ENCODE measurements at places on chromosomes 3 and 15.

DNA sequence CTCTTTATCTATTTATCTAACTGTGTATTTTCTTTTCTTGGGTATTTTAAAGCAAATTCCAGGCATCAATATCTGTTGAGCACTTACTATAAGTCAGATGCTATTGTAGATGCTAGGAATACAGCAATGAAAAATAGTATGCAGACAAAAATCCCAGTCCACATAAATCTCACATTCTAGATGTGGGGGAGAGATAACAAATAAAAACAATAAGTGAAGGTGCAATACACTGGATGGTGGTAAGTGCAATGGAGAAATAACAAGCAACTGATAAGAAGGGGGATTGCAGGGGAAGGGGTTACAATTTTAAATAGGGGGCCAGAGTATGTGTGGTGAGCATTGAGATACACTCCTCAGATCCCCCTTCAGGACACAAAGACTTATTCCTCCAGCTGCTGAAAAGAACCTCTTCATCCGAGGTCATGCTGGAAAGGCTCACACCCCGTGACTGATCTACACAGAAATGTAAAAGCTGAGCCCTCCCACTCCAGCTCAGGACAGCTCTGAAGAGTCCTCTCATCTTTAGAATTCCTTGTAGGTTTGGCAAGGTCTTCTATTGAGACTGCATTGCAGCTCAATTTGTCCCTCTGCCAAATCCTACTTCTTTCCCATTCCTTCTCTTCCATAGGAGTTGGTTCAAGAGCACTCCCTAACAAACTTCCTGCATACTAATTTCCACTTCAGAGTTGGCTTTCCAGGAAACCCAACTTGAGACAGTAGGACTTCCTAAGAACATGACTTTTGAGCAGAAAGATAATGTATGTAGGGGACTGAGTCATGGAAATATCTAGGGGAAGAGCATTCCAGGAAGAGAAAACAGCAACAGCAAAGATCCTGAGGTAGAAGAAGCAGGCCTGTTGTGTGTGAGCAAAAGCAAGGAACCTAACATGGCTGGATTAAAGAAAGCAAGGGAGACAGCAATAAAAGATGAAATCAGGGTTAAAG is 8.1 kb upstream of the SCG3 start:
- no peak overlapping the region for H3K4me3 ChIP-seq
- no peaks in the 10 kb centered on the region for H3K27me3 ChIP-seq
- DNase-seq, result no peak
- no peaks in the 10 kb centered on the region for H3K4me1 ChIP-seq

GRCh38 chr3:70298385-70298784 is 14.1 kb downstream of the MDFIC2 start:
- no peak overlapping the region for H3K27ac ChIP-seq
- H3K36me3 ChIP-seq, result no peaks in the 10 kb centered on the region
- H3K4me3 ChIP-seq, result no peak overlapping the region
- DNase-seq, result no peak

DNA sequence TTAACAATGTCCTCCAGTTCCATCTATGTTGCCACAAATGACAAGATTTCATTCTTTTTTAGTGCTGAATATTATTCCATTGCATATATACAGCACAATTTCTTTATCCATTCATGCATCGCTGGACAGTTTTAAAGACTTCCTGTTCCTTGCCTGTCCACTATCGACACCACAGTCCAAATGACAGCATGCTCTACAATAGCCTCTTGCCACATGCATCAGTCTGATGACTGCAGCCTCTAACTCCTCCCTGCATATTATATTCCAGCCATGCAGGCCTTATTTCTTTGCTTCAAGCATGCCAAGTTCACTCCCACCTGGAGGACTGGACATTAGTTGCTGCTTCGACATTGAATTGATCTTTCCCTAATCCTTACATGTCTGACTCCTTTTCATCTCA is 306.2 kb downstream of the FOXP1 start:
- no peaks in the 10 kb centered on the region for H3K36me3 ChIP-seq
- no peak overlapping the region for H3K27ac ChIP-seq
- H3K4me3 ChIP-seq, result no peak overlapping the region
- H3K27me3 ChIP-seq, result no peaks in the 10 kb centered on the region

DNA sequence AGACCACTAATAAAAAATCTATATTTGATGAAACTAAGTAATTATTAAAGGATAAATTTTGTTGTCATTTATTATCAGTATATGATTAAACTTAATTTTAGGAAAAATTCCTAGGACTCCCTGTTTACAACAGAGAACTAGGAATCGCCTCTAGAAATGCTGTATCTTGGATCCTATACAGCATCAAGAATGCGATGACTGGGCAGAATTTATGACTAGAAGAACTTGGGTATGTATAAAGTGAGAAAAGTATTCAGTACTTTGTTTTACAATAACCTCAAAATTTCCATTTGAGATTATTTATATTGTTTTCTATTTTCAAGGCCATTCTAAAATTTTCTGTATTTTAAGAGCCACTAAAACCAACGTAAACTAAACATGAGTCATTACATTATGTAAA is 82.3 kb upstream of the AGTR1 start:
- no peak overlapping the region for H3K4me3 ChIP-seq
- no peaks in the 10 kb centered on the region for H3K27me3 ChIP-seq
- H3K27ac ChIP-seq, result no peak overlapping the region
- DNase-seq, result peak; percentile 40
- H3K4me1 ChIP-seq, result no peaks in the 10 kb centered on the region

GRCh38 chr3:166446986-166447385 is 609.8 kb upstream of the BCHE start:
- H3K27me3 ChIP-seq, result no peaks in the 10 kb centered on the region
- H3K27ac ChIP-seq, result no peak overlapping the region
- DNase-seq, result peak; percentile 68
- no peak overlapping the region for H3K4me3 ChIP-seq
- no peaks in the 10 kb centered on the region for H3K36me3 ChIP-seq
- H3K4me1 ChIP-seq, result no peaks in the 10 kb centered on the region

DNA sequence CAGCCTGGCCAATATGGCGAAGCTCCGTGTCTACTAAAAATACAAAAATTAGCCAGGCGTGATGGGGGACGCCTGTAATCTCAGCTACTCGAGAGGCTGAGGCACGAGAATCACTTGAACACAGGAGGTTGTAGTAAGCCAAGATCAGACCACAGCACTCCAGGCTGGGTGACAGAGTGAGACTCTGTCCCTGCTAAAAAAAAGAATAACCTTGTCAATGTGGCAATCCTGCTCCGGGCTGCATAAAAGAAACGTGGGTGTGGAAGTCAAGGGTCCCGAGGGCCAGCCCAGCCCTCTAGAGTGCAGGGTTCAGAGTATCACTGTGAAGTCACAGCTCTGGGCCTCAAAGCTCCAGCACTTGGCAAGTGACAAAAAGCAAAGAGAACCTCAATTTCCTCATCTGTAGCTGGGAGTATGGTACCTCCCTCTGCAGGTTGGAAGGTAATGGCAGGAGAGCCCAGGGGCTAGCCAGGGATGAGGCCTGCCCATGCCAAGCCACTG is 73.5 kb upstream of the IQSEC1 start:
- no peaks in the 10 kb centered on the region for H3K27me3 ChIP-seq
- H3K4me1 ChIP-seq, result no peaks in the 10 kb centered on the region
- H3K27ac ChIP-seq, result no peak overlapping the region
- H3K36me3 ChIP-seq, result no peaks in the 10 kb centered on the region

GRCh38 chr3:12478326-12478725 is 6.0 kb upstream of the TSEN2 start:
- no peaks in the 10 kb centered on the region for H3K27me3 ChIP-seq
- H3K4me1 ChIP-seq, result peaks cover 6% of the 10 kb centered on the region
- no peaks in the 10 kb centered on the region for H3K36me3 ChIP-seq
- no peak overlapping the region for H3K27ac ChIP-seq
- H3K4me3 ChIP-seq, result no peak overlapping the region

DNA sequence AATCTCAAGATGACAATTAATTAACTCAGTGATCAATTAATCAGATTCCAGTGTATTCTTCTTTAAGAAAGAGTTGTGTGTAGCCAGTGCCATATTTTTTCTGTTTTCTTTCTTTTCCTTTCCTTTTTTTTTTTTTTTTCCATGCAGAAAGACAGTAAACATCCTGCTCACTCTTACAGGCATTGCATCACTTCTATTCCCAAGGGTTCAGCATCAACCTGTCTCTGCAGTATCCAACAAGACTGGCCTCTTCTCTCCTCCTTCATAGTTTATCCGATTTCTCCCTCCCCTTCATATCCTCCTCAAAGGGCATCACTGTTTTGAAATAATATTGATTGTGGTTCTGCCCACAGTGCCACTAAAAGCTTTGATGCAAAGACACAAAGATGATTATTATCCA is 17.0 kb upstream of the SLC9A9 start:
- no peak overlapping the region for H3K27ac ChIP-seq
- H3K36me3 ChIP-seq, result no peaks in the 10 kb centered on the region
- no peak for DNase-seq
- no peaks in the 10 kb centered on the region for H3K4me1 ChIP-seq
- no peaks in the 10 kb centered on the region for H3K27me3 ChIP-seq

DNA sequence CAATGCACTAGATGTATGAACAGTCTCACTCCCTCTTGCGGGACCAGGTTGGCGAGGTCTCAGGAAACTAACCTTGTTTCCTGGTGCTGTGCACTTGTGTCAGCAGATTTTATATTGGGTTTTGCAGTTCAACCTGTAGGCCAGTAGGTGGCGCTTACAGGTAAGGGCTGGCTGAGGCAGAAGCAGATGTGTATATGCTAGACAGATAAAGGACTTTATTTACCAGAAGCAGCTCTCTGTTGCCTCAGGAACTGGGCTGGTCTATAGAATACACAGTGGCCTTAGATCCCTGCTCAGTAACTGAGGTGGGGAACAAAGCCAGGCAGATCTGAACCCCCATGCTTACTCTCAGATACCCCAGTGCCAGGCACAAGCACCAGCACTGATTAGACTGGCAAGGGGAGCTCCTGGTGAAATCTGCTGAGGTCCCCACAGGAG is 296.8 kb downstream of the DOCK3 start:
- no peak overlapping the region for H3K27ac ChIP-seq
- no peak overlapping the region for H3K4me3 ChIP-seq
- no peaks in the 10 kb centered on the region for H3K27me3 ChIP-seq
- no peaks in the 10 kb centered on the region for H3K4me1 ChIP-seq
- peak; percentile 22 for DNase-seq
- H3K36me3 ChIP-seq, result no peaks in the 10 kb centered on the region

DNA sequence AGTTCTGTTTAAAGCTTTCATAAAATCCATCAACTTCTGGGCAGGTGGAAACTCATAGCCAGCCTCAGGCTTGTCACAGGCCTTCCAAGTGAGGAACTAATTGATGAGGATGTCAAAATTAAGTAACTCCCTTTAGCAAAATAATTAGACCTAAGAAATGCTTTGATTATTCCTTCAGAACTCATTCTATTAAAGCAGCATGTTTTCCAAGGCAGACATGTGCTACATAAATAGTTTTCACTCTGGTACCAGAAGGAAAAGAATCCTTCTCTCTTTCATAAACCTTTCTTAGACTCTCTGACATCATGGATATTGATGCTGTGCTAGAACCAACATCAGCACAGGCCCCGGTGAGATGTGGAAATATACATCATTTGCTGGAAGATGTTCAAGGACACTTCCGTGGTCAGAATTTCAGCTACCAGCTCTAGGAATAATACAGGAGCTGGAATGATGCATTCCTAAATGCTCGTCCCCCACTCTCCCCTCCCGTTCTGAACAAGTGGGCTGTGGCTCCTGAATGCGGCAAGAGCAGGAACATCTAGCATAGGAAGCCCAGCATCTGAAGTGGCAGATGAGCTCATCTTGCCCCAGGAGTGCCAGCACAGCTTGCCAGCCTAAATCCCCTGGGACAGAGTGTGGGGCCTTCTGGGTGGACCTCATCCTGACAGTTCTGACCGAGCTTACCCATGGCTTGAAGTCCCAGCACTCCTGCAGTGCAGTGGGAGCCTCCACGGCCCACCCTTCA is 82.4 kb downstream of the WWTR1 start:
- DNase-seq, result peak; percentile 21
- peak overlapping the region; percentile 91 for H3K27ac ChIP-seq
- no peaks in the 10 kb centered on the region for H3K27me3 ChIP-seq

DNA sequence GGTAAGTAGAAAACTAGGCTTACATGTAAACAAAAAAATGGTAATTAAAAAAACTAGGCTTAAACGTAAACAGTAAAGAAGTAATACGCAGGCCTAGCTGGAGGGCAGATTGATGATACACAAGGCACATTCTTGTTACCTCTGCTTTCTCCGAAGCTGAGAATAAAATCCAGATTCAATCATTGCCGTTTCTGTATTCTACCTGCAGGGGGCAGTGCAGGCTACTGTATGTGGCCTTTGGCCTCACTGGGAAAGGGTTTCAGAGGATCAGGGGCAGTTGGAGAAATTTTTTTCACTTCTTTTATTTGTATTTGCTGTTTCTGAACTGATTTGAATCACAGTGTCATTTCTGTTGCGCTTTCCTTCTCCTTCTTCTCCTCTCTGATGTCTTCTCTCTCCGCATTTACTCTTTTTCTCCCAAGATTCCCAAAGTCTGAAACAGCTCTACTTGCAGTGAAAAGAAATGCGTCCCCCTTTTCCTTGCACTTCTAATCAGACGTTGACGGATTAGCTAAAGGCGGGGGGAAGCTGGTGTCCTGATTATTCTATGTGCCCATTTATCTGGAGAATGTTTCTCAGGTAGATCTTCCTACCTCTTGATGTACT is 67.1 kb upstream of the MCTP2 start:
- no peak overlapping the region for H3K27ac ChIP-seq
- H3K27me3 ChIP-seq, result no peaks in the 10 kb centered on the region
- no peak overlapping the region for H3K4me3 ChIP-seq
- H3K4me1 ChIP-seq, result no peaks in the 10 kb centered on the region
- peak; percentile 83 for DNase-seq

- no peak overlapping the region for H3K4me3 ChIP-seq
- no peaks in the 10 kb centered on the region for H3K4me1 ChIP-seq
- no peak for DNase-seq
- H3K36me3 ChIP-seq, result no peaks in the 10 kb centered on the region
Observed at GRCh38 chr15:85289677-85290365, 90.6 kb upstream of the AKAP13 start.

DNA sequence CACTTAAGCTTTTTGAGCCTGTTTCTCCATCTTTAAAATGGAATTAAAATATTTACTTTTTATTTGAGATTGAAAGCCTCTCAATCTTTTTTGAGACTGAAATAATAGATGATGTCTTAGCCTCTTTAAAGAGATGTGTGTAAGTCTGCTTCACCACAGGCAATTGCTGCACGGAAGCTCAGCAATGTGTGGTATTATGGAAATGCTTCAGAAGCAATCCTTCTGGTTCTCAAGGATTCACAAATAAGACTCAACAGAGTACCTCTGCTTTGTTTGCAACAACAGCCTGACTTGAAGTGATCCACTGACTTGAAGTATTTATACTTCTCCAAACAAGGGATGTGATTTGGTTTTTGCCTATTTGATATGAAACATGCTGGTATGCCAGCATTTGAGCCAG is 332.0 kb upstream of the RASGRP1 start:
- no peak overlapping the region for H3K27ac ChIP-seq
- no peak for DNase-seq
- no peaks in the 10 kb centered on the region for H3K4me1 ChIP-seq
- H3K27me3 ChIP-seq, result no peaks in the 10 kb centered on the region
- H3K36me3 ChIP-seq, result no peaks in the 10 kb centered on the region
- no peak overlapping the region for H3K4me3 ChIP-seq

Measured in lung (tissue), 17 donors.